ENCODE measurements at places on chromosomes 3 and 15.

DNA sequence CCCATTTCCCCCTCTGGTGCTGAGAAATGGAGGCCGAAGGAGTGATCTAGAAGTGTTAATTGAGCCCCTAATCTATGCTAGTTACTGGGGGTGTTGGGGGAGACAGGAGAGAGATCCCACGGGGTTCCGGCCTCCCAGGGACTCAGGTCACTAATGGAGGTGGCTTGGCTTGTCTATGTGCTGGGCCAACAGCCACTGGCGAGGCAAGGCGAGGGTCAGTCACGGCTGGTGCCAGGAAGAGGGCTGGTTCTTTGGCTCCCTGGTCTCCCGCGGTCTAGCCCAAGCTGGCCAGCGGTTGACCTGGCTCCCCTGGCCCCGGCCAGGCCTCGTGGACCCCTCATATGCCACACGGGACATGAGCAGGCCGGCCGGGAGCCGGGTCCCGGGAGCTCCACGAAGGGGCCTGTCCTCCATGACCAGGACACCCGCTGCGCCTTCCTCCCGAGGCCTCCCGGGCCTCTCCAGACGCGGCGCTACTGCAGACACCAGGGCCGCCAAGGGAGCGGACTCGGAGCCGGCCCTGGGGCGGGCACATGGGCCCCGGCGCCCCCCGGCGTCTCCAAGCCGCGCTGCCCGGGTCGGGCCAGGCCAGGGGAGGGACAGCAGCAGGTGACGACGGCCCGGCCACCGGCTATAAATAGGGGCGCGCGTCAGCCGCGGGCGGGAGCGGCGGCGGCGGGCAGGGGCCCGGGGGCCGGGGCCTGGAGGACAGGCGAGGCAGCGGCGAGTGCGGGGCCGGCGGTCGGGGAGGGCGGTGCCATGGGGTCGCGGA, at the start of gene ALPK3:
TSS of gene ALPK3 (plus strand) at position 663 of the 772 bp plus-strand sequence. CDS start at position 760, 97 bp downstream.
- DNase-seq: no peak

- DNase-seq: no peak
Observed at GRCh38 chr3:143037867-143038266, 36.5 kb downstream of the U2SURP start.

DNA sequence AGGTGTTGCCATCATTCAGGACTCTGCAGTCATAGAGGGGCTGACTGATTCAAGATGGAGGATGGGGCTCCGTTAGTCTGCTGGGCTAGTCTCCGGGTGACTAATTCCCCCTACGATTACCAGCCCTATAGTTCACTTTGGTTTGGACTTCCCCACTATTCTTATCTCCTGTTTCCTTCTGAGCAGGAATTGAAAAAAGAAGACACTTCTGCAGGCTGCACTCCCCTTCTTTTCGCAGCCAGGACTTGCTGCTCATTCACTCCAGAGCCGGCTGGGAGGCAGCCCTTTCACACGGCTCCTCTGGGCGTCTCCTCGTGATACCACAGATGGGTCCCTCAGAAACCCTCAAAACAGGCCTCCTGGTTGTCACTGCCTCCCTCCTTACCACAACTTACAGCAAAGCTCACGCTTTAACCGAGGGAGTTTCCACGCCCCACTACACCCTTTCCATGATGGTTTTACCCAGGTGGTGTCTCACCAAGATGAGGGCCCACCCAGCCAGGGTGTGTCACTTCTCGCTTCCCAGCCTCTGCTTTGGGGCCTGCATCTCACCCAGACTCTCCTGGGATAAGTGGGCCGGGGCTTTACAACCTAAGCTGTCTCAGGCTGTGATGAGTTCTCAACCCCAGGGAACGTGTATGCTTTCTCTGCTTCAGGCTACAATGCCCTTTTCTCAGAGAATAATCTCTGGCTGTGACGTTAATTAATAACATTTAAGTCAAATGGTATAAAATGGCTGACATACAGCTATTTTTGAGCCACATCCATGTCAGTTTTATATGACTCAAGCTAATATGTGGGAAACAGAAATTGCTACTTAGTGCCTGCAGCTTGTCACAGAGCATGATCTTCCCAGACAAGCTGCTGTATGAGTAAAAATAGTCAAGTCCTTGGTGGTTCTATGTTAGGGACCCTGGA, 11.9 kb downstream of the CX3CR1 start:
- DNase-seq: no peak

DNA sequence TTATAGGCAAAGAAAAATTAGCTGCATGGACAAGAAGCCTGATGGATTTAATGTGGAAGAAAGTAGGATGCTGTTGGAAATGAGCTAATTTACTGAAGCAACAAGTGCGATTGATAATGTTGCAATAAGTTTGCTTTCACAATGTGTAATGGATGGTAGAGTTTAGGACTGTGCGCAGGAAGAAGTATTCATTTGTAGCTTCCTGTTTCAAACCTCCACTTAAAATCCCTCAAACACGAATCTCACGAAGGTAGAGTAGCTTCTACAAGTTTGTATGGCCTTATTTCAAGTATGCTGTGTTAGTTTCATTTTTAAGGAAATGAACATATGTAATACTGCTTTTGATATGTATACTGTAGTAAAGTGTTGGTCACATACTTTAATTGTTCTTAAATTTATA, 42.3 kb downstream of the KCNH8 start:
- no peak for DNase-seq

GRCh38 chr3:89353465-89353864, 246.0 kb downstream of the EPHA3 start:
- no peak for DNase-seq

DNA sequence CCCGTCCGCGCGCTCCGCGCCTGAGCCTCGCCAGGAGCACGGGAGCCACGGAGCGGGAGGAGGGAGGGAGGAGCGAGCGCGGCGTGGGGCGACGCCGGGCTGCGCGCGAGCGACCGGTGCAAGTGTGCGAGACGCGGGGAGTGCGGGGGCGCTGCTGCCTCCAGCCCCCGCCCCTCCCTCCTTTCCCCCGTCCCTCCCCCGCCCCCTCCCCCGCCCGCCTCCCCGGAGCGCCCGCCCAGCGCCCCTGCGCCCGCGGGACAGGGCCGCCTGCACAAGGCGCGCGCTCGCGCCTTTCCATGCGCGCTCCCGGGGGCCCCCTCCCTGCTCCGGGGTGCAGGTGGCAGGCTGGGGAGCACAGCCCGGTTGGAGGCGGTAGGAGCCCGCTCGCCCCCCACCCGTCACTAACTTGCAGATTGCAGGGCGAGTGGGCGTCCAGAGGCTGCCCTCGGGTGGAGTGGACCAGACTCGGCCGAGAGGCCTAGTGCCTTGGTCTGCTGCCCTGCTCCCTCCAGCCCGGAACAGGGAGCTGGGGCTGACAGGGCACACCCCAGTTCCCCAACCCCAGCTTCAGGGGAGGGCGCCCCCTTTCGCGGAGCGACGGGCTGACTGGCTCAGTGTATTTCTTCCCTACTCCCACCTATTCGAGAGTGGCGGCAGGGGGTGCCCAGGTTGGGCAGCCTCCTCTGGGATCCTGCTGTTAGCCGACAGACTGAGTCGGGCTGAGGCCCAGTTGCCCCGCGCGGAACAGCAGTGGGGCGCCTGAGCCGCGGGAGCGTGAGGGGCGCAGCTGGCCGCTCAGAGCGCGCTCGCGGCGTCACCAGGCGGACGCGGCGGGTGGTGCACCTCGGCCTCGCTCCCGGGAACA, at the start of gene WNT7A:
TSS of gene WNT7A (minus strand) at position 126 of the 865 bp plus-strand sequence. CDS start 255 bp downstream, outside the sequence.
- DNase-seq: no peak

- no peak for DNase-seq
Observed at GRCh38 chr3:81048058-81048665, 713.3 kb downstream of the GBE1 start.

GRCh38 chr15:83866692-83867091, 212.8 kb downstream of the ADAMTSL3 start:
- DNase-seq: no peak

DNA sequence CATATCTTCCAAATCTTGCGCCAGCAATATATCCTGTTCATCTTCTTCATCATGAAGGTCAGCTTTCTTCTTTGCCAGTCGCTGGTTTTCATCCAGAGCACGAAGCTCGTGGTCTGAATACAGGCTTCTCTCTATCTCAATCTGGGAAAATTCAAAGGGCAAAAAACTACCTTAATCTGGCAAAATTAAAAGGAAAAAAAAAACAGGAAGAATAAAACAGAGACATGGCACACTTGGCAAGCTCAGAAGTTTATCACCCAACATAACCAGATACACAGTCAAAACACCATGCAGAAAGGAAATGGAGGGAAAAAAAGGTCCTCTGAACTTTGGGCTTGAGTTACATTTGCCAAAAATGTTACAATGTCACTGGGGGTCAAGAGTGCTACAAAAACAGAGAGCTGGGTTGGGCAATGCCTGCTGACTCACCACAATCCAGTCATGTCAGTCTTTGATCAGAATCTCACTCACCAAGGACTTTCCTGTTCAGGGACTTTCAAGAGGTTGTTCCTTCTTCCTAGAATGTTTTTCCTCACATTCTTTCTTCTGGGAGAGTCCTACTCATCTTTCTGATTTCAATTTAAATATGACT, 1.5 kb downstream of the MRPL46 start:
- no peak for DNase-seq

DNA sequence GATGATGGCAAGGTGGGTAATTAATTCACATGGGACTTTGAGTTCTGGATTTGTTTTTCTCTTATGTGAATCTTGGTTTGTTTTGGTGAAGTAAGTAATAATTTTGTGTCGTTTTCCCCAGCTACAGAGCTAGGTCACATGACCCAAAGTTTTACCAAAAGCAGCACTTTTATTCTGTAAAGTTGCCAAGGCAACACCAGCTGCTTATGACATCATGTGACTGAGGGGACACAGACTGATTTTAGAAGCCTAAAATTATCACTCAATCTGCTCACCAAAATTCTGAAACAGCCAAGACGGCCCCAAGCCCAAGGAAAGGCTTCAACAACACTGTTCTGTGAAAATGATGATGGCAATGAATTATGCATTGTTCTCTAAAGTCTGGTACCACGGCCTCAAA, 63.9 kb downstream of the MEX3B start:
- DNase-seq: no peak

DNA sequence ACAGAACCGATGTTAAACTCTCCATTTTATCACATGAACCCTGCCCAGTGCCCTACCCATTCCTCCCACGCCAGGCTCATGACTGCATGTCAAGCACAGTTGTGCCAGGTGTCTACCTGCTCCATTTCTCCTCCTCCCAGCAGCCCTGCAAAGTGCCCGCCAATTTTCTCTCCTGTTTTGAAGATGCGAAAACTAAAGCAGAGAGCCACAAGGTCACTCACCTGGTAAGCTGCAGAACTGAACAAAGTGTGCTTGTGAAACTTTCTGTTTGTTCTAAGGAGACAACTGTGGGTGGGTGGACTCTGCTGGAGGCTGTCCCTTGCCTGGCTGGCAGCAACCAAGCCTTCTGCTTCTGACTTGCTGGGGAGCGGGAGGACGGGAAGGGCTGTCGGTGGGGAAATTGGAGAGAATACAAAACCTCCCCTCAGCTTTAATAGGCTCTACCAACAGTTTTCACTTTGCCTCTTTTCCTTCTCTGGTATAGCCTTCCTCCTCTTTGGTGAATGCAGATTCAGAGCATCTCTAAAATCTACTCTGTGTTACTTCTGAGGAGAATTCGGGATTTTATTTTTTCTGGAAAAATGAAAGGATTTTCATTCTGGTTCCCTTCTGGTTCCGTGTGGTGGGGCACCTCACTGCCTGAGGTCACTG, 23.0 kb downstream of the LIMD1 start:
- DNase-seq: no peak

GRCh38 chr15:39919748-39920509, at the start of gene GPR176:
Gene GPR176, minus strand, starts transcription at chr15:39920266. Its CDS starts 240 bp downstream, at chr15:39920026.
- no peak for DNase-seq

DNA sequence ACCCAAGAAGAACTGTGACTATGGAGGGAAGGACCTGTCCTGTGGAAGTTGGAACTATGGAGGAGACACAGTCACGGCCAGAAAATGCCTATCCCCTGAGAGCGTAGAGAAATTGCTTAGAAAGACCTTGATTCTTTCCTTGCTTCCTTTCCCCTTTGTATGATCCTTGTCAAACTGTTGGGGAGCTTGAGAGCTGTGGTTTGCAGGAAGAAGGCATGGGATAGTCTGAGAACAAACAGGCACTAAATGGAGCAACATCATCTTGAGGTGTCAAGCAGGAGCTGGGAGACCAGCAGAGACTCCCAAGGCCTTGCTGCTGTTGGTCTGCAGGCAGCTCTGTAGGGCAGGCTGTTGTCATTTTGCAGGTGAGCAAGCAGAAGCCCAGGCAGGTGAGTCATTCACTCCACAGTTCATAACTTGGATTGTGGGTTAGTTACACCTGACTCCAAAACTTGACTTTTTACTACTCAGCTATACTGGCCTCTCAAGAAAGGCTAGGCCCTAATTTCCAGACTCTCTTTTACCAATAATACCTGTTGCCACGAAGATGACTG, 298.9 kb downstream of the LRTM1 start:
- no peak for DNase-seq

DNA sequence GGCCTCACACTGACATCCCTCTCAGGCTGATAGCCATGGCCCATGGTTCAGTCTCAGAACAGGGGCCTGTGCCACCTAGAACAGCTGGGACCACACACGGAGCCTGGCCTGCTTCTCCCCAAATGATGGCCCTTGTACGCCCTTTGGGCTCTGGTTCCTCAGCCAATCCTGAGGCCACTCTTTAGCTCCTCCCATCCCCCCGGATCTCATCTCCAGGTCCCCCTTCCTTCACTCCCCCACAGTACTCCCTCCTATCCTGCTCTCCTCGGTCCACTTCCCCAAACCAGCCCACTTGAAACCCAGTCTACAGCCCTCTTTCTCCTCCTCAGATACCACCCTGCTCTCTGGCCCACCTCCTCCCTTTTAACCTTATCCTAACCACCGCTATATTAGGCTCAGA, 17.8 kb upstream of the ZFYVE19 start:
- no peak for DNase-seq

DNA sequence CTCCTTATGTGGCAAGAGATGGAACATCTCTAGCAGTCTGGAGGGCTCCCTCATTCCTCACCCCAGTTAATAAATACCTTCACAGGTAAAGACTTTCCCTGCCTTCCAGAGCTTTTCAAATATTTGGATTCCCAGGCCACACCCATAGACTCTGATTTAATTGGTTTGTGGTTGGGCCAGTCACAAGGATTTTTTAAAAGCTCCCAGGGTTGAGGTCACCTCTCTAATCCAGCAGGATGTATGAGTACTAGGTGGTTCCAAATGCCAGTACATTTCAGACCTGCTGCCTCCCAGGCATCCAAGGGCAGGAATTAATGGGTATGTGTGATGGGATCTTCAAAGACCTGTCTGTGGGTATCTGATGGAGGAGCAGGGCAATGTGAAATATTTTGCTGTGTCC, 312.8 kb downstream of the CLSTN2 start:
- DNase-seq: no peak

DNA sequence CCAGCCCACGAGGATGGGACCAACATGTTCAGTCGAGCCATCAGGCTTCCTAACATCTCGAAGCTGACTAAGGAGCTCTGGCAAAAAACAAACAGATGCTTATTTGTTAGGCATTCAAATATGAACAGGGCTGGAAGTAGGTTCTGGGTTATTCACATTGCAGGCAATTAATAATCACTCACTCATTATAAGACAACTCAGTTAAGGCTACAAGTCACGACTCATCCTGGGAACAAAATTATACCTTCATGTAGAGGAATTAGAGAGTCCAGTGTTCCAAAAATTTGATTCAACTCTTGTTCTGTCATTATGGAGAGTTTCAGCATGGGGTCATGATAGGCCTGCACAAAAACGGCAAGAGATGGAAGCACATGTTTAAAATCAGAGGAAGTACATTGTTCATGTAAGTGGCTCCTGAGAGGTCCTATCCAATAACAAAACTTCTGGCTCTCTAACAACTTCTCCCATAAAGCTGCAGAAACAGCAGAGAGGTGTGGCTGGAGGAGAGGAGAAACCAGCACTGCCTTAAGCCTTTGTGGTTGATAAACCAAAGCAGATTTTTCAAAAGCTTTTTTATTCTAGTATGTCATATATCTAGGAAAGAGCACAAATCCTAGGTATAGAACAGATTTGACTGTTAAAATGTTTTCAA, 50.6 kb downstream of the ARHGEF3 start:
- no peak for DNase-seq

- DNase-seq: no peak
Observed at GRCh38 chr3:188183452-188183851, 29.5 kb downstream of the LPP start.
